ENCODE measurements at places on chromosomes 7 and 10. TPM values are rescaled to one million over a fixed set of nuclear protein-coding genes. Genes with fewer than 3 reads are reported as not detected.

SKIDA1 gene
- total RNA-seq, result 2.0 TPM

PRKG1 gene
- total RNA-seq, result 13.7 TPM

GPER1 gene
- 7.6 TPM for total RNA-seq

TAX1BP1 gene
- 60.8 TPM for total RNA-seq

CYP3A7 gene
- total RNA-seq, result not detected

CCDC71L gene
- total RNA-seq, result 33.5 TPM

MYH16 gene
- total RNA-seq, result not detected

PAPOLB gene
- 0.24 TPM for total RNA-seq

DRGX gene
- not detected for total RNA-seq

LLCFC1 gene
- total RNA-seq, result not detected

NPY4R2 gene
- total RNA-seq, result not detected

SMKR1 gene
- not detected for total RNA-seq

PLCE1 gene
- total RNA-seq, result 4.9 TPM

SOSTDC1 gene
- not detected for total RNA-seq

TCAF2 gene
- total RNA-seq, result 5.4 TPM

METTL27 gene
- 2.0 TPM for total RNA-seq

PHKG1 gene
- total RNA-seq, result 1.1 TPM

TWIST1 gene
- 20.8 TPM for total RNA-seq

TES gene
- total RNA-seq, result 35.6 TPM

ZCWPW1 gene
- 2.1 TPM for total RNA-seq

KLF14 gene
- not detected for total RNA-seq

DPP6 gene
- total RNA-seq, result not detected

HTRA1 gene
- 789 TPM for total RNA-seq

NPC1L1 gene
- not detected for total RNA-seq

OIT3 gene
- not detected for total RNA-seq

RBM20 gene
- total RNA-seq, result not detected

APBB1IP gene
- total RNA-seq, result 8.4 TPM

IGFBP1 gene
- total RNA-seq, result 0.73 TPM

OR2A5 gene
- not detected for total RNA-seq

ADCY1 gene
- 0.69 TPM for total RNA-seq

ELN gene
- 20.8 TPM for total RNA-seq

NODAL gene
- not detected for total RNA-seq

TDRD1 gene
- 1.7 TPM for total RNA-seq

RSPH10B gene
- total RNA-seq, result not detected

FAM25C gene
- total RNA-seq, result not detected

LANCL2 gene
- total RNA-seq, result 32.8 TPM

COL26A1 gene
- not detected for total RNA-seq

CYP3A4 gene
- total RNA-seq, result not detected

SPDYE8 gene
- not detected for total RNA-seq

KCNMA1 gene
- 3.3 TPM for total RNA-seq
